ENCODE measurements at places on chromosomes 11 and 22.

GRCh38 chr11:116840746-116841296, 3.4 kb upstream of the APOA1 start:
- no peak for DNase-seq

DNA sequence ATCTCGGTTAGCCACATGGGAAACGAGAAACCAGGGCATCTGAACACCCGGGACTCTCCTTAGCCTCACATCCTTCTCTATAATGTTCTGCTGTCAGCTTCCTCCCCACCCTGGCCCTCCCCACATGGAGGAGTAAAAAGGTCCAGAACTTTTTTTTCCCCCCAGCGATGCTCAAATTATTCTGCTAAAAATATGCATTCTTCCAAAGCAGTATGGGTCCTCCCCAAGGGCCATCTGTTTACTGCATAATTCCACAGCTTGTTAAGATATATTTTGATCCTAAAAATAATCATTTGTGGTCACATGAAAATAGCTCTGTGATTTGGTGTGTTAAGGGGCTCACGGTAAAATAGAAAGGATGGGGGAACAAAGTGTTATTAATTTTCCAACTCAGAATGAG, 281.5 kb upstream of the NARS2 start:
- DNase-seq = no peak

DNA sequence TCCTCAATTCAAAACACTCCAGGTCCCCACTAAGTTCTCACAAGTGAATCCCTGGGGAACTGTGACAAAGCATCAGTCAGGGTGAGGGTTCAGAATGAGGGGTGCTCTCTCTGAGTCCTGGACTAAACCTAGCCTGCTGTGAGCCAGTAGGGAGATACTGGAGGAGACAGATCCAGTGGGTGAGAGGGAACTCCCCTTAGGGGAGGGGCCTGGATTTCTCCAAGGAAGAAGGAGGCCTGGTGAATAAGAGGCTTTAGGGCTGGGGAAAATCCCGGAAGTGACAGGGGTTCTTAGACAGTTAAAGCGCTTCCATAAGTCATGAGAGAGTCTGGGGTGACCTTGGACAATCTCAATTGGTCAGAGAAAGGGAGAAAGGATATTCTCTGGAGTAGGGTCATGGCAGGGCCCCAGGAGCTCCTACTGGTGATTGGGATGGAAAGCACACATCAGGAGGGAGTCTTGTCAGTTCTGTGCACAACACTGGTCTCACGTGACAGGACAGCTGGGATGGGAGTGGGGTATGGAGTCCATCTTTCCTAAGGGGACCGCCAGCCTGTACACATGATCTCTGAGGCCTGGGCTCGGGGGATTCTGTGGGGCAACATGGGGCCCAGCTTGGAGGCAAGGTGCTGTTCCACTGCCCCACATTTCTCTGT, 1.5 kb downstream of the TBC1D10A start:
- no peak for DNase-seq

DNA sequence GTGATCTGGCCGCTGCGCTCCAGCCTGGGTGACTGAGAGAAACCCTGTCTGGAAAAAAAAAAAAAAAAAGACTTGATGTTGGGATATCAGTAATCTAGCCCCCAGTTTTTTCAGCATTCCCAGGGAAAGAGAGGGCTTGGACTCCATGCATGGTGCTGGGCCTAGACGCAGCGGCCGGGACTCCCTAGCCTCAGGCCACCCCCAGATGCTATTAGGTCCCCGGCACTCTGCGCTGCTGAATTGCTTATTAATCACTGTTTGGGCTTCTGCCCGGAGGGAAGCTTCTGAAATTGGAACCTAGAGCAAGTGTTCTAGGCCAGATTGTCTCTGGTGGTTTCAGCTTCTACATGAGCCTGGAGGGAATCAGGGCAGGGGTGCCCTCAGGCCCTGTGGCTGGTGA, 39.0 kb downstream of the SLCO2B1 start:
- no peak for DNase-seq

DNA sequence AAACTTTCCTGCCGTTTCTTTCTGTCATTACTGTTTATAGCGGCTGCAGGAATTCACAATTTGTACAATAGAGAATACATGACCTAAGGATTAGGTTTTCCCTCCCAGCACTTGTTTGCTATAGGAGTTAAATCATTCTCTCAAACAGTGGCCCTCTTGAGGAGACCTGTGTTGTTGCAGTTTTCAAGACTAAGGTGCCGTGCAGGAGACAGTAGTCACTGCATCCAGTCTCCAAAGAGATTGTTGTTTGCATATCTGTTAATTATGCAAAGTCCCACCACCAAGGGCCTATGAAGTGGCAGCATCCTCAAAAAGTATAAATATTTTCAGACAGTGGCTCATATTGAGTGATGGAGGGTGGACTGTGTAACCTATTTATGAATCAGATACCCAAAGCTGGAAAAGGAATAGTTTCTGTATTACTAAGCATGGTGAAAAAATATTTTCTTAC, 2.3 kb downstream of the PRSS23 start:
- no peak for DNase-seq

DNA sequence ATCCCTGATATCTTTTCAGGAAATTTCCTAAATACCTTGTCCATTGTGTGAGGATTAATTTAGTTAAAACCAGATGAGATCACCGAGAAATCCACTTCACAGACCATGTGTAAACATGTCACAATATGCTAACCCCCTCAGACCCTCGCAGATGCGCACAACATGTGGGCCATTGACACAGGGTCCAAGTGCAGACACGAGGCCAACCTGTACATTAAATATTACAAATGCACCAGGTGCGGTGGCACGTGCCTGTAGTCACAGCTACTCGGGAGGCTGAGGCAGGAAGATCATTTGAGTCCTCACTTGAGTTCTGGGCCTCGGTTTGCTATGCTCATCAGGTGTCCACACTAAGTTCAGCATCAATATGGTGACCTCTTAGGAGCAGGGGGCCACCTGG, 9.9 kb upstream of the TMPRSS4 start:
- no peak for DNase-seq

DNA sequence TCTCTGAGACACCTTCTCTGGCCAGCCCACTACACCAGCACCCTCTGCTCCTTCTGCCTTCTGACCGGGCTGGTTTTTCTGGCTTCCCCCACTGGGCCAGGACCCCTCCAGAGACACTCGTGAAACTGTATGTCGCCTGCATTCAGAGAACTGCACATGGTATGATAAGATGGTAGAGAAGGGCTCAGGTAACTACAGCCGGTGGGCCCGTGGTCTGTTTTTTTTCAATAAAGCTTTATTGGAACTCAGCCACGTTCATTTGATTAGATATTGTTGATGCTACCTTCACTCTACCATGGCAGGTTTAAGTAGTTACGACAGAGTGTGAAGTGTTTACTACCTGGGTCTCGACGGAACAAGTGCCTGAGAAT, 514.0 kb downstream of the TBC1D22A start:
- no peak for DNase-seq

DNA sequence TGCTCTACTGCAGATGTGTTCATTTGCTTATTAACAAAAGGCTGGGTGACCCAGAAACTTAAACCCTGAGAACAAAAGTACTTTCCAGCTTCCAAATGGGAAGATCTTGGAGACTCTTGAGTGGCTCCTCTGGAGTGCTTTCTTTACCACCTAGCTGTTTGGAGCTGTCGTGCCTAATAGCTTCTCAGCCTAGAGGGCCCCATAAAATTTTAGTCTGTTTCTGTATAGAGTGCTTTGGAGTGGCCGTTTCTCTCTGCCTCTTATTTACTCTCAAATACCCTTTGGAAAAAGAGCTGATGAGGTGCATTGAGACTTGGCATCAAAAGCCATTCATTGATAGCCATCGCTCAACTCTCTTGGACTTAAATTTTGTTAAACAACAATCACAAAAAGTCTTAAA, 50.7 kb downstream of the ZNRF3 start:
- no peak for DNase-seq

DNA sequence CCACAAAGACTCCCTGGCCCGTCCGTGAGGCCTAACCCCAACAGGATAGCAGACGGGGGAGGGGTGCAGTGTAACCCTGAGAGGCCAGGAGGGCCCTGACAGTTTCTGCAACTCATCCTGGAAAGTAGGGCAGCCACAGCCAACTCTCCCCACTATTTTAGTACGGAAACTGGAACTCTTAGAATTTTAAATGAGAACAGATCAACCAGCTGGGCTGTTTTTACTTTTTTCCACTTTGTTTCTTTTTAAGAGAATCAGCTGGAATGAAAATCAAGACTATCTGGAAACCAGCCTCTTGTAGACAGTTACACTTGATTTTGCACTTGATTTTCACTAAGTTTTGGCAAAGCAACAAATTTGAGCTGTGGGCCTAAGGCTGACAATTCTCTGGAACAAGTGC, 42.7 kb upstream of the NRIP3 start:
- no peak for DNase-seq

DNA sequence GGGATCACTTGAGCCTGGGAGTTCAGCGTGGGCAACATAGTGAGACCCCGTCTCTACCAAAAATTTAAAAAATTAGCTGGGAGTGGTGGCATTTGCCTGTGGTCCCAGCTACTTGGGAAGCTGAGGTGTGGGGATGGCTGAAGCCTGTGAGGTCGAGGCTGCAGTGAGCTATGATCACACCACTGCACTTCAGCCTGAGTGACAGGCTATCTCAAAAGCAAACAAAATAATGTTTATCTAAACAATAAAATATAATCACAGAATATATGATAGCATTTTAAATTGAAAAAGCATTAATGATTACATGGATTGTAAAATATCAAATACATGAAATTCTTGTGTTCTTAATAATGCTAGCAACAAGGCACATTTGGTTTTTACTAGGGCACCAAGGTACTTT, 2.7 kb downstream of the BEST1 start:
- DNase-seq = no peak

- DNase-seq = no peak
Measured at GRCh38 chr22:29265929-29266328, 1.9 kb downstream of the RHBDD3 start.

- DNase-seq = no peak
Measured at GRCh38 chr11:115128226-115128625, 376.0 kb downstream of the CADM1 start.

DNA sequence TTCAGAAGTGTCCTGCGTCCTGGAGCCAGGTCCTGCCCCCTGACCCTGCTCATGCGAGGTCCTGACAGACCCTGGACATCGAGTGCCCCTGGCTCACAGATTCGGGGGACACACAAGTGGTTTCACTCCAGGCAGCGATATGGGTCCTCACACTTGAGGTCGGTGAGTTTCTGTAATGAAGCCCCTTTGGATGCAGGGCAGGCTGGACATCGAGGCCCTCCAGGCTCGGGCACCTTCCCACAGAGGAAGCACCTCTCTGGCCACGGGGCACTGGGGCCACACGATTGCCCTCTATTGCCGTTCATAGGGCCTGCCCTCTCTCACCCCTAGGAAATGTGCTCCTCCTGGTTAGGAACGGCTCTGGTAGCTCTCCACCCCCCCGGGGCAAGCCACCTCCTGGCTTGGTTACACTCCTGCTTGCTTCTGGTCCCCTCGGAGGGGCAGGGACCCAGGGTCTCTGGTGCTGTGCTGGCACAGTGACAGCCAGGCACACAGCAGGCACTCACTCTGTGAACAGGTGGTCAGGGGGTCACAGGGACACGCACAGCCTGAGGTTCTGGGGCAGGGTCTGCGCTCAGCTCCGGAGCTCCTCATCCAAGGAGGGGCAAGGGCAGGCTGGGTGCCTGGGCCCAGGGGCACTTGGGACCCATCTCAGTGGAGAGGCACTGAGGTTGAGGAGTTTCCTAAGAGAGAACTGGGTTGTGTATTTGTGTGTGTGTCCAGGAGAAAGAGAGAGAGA, 907.7 kb downstream of the BRD1 start:
- no peak for DNase-seq

GRCh38 chr22:45754822-45755221, 83.2 kb downstream of the ATXN10 start:
- no peak for DNase-seq

GRCh38 chr11:23789938-23790371, 706.9 kb upstream of the LUZP2 start:
- no peak for DNase-seq

DNA sequence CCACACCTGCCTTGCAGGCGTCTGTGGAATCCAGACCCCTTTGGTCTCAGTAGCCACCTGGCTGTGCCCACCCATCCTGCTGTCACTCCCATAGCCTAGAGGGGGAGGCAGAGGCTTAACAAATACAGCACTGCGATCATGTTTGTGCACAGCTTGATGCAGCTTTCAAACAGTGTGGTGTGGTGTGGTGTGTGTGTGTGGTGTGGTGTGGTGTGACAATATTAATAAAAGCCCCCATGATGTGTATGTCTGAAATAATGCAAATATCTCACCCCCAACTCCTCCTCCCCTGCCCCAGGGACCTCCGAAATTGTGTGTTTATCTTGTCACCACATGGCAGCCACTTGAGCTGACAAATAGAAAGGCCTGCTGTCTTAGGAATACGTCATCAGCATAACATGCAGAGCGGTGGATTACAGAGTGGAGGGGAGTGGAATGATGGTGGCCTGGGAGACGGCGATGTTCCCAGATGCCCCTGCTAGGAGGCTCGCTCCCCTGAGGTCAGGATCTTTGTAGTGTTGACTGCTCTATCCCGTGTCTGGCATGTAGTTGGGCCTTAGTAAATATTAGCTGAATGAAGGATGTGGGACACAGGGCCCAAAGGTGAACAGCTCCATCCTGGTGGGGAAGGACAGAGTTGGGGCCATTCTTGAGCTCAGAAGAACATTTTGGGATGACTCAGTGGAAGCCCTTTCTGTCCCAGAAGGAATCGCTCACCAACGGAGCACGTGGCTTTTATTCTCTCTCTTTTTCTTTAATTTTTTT, 2.8 kb downstream of the PDXP start:
- no peak for DNase-seq

GRCh38 chr22:27183474-27183873, 526.1 kb downstream of the MIAT start:
- DNase-seq = no peak

DNA sequence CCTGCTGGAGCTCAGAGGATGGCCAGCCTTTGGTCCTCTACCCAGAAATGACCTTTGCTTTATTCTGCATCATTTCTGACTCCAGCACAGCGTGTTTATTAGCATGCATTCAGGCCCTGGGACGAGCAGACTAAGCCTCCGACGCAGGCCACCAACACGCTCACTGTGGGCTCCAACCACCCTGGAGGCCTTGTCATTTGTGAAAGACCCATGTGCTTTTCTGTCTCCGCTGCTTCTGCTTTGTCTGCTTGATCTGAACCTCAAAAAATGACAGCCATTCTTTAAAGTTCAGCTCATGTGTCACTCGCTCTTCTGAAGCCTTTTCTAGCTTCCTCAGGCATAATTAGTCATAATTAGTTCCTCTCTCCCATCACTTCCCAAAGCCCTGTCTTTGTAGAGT, 109.1 kb upstream of the TIMP3 start:
- no peak for DNase-seq

Measured in 8988T (cell line).